Right atrium auricular region (tissue), 2 donors: ENCODE measurements at places on chromosomes 2 and 18. TPM values are rescaled to one million over a fixed set of nuclear protein-coding genes. Genes with fewer than 3 reads are reported as not detected.

LYG1 gene
- total RNA-seq: not detected

RAB17 gene
- total RNA-seq: 4.5 TPM

AFF3 gene
- 16.2 TPM for total RNA-seq

KCNG3 gene
- not detected for total RNA-seq

EPAS1 gene
- total RNA-seq: 257 TPM

SLC35G4 gene
- total RNA-seq: not detected

SP5 gene
- total RNA-seq: 0.33 TPM

LOXHD1 gene
- not detected for total RNA-seq

NPPC gene
- 1.1 TPM for total RNA-seq

KCNIP3 gene
- 5.9 TPM for total RNA-seq

PARD3B gene
- 12.2 TPM for total RNA-seq

SPP2 gene
- total RNA-seq: not detected

EFR3B gene
- 2.6 TPM for total RNA-seq
